ENCODE measurements at places on chromosomes 7 and 10.

DNA sequence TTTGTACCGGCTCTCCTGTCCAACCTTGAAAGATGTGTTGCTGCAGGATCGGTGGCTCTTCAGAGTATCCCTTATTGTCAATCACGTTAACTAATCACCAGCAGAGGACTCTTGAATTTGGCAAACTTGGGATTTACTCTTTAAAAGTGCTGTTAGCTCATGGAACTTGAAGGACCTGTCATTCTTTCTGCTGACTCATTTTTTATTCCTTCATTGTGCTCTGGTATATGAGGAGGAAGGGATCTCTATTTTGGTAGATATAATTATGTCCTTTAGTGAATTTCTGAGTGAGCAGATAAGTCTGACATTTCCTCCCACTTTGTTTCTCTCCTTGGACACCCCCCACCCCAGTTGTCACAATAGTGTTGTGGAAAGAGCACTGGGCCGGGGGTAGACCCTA lies 175.1 kb upstream of the HDAC9 start:
- no peak for DNase-seq

DNA sequence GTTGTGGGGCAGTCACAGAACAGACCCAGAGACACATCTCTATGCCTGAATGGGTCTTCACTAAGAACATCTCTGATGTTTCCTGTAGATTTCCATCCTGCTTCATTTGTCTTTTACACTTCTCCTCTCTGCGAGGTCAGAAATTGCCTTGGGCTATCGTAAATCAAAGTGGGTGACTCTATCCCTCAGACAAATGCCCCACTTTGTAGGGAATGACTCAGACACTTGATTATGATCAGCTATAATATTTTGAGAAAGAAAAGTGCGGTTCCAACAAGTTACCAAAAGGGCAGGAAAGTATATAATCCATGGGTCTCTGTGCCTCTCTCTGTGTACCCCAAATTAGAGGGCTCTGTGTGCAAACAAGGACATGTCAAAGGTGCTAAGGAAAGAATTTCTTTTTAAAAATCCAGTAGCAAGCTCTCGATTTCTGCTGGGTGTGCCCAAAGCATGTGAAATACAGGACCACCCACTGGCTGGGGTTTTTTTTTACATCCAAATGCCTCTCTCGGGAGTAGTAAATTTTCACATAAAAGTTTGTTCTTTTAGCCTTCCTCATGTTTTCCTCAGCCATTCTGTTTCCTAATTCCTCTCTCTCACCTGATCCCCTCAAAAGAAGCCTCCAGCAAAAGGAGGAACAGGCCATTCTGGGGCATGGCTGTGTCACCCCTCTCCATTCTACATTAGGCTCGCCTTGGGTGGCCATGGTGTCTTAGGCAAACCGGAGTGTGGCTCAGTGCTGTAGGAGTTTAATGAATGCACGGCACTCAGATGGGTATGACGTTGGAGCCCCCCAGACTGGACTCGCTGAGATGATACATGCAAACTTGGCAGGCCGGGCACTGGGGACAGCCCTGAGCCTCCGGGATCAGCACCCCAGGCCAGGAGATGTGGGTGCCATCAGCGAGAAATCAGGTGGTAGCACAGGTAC lies 6.3 kb upstream of the OPN4 start:
- DNase-seq, result no peak

DNA sequence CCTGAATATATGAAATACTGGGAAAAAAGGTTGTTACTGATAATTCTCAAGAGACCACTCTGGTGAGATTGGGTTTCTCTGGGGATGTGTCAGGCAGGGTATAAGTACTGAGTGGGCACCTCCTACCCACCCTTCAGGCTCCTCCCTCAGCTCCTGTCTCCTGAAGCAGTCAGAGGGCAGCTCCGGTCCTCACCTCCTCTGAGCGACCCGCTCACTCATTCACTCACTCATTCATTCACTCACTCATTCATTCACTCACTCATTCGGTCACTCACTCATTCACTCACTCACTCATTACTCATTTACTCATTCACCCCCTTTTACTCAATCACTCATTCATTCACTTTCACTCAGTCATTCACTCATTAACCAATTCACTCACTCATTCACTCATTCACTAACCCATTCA lies 6.9 kb upstream of the PFKP start:
- DNase-seq, result no peak

DNA sequence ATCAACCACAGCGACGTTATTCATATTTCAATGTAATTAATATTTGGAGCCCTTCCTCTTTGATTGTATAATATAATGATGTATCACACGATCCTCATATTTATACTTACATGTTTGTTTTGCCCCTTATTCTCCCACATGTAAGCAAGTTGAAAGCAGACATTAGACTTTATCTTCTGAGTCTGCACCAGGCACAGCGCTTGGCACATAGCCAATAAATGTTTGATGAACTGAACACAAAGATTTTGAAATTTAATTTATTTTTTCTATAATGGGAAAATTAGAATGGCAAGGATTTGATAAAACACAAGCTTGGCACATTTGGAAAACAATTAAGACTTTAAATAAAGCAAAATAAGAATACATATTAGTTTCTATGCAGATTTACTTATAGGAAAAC lies 31.6 kb downstream of the ZFAND4 start:
- no peak for DNase-seq

DNA sequence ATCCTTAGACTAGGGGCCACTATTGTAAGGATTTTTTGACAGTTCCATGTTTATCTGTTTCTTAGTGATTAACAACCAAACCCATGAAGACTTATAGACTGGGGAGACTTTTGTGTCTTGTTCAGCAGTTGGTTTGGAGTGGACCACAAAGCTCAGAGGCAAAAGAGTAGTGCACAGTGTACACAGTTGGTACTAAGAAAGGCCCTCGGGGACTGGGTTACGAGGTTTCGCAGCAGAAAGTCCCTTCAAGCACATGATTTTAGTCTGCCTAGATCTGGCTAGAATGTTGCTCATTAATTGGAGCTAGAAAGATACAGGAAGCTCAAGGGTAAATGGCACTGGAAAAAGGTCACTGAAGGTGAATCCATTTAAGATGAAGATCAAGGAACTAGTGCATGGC lies 35.4 kb downstream of the CDK14 start:
- no peak for DNase-seq

- no peak for DNase-seq
These were observed 1093.0 kb downstream of the GATA3 start for GRCh38 chr10:9147475-9147874.

DNA sequence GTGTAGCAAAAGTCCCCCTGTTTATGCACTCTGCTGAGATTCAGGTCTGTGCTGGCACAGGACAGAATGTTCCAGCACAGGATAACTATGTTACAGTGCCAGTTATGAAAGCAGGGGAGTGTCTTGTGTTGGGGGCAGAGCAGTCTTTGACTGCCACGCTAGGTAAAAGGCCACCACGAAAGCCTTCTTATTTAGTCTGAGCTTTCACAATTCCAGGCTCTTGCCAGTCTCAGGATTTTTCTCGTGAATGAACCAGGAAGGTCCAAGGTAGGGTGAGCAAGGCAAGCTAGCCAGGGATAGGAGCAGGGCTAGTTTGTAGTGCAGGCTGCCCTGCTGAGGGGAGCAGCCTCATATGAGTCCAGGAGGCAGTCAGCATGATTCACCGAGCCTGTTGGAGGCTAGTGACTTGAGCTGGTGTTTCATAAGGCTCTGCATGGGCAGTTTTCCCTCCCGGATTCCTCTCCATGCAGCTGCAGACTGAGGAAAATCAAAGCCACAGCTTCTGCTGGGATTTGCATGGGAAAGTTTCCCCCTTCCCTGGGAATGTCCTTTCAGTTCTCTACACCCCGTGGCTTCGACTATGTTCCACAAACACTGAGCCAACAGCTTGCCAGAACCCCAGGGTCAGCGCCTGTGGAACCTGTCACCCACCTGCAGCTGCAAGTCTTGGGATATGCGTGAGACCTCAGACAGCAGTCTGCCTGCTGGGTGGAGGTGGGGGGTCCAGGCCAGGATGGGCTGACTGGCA lies 112.3 kb downstream of the JCAD start:
- DNase-seq, result no peak

- no peak for DNase-seq
These were observed 210.8 kb downstream of the CCSER2 start for GRCh38 chr10:84539216-84539615.

GRCh38 chr7:51255536-51256208 lies 60.9 kb downstream of the COBL start:
- DNase-seq, result no peak

DNA sequence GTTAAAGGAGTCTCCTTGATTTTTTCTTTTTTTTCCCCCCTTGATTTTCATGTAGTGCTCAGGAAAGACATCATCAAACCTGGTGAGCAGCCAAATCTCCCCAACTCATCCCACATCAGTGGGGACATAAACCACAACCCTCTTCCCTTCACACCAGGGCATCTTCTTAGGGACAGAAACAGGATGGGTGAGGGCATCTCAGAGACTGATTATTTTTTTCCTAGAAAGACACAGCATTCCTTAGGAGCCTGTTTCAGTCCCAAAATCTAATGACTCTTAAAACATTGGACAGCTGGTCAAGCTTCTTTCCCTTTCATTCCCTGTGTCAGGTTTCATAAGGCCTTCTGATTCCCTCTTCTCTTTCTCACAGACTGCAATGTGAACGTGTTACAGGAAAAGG lies 31.5 kb upstream of the GSAP start:
- DNase-seq, result no peak

GRCh38 chr10:9227679-9228365 lies 1173.3 kb downstream of the GATA3 start:
- no peak for DNase-seq

GRCh38 chr7:112744818-112745217 lies 45.4 kb downstream of the TMEM168 start:
- no peak for DNase-seq
